ENCODE measurements at places on chromosomes 3 and 15.
A peak's percentile ranks its signal among the peaks of the same experiment; 100 is the strongest.

- peak; percentile 58 for DNase-seq
These were observed 152.2 kb downstream of the ALCAM start for GRCh38 chr3:105518806-105519418.

DNA sequence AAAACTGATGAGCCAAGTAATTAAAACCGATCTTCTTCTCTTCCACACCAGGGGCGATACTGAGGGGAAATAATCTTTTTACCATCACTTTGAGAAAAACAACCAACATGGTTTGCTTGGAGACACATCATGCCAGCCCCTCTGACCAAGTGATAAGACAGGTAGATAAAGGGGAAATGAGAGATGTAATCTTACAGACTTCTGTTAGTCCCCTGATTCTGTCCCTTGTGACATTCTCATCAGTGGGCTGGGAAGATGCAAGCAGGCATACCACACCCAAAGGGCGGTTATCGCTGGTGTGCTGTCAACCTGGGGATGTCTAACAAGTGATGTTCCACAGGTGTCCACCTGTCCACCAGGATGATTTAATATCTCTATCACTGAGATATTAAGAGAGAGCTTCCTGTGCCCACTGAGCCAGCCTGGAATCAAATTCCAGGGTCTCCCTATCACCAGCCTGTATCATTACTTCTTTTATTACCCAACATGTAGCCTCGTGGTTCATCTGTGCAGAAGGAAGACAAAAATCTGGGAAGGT, 315.0 kb downstream of the FOXP1 start:
- no peak for DNase-seq

DNA sequence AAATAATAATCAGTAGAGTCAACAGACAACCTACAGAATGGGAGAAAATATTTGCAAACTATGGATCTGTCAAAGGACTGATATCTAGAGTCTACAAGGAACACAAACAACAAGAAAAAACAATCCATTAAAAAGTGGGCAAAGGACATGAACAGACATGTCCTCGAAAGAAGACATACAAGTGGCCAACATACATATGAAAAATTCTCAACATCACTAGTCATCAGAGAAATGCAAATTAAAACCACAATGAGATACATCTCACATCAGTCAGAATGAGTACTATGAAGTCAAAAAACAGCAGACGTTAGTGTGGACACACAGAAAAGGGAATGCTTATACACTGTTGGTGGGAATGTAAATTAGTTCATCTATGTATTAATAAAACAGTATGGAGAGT, 33.7 kb downstream of the SLC2A2 start:
- DNase-seq: no peak

GRCh38 chr3:43505351-43505750, 116.5 kb downstream of the ANO10 start:
- no peak for DNase-seq

DNA sequence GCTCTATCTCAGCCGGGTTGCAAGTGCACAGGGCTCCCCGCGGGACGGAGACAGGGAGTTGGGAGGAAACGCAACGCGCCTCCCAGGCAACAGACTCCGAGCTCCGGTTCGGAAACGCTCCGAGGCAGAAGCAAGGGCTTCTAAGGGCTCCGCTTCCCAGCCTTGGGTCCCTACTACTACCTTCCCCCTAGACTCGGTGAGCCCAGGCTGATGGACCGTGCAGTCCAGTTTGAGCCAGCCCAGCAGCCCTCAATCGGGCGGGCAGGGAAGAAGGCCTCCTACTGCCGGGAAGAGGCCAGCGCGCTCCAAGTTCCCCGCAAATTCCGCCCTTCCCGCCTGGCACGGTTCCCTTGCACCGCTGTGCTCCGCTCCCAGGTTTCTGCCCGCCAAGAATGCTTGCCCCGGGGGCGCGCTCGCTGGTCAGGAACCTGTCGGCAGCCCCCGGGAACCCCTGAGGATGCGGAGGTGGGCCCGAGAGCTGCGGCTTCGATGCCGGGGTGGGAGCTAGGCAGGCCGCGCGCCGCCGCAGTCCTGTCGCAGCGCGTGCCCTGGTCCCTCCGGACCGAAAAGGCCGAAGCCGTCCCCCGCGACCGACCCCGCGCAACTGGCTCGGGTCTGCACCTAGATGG, 728 bp downstream of the TRANK1 start:
- peak; percentile 40 for DNase-seq

DNA sequence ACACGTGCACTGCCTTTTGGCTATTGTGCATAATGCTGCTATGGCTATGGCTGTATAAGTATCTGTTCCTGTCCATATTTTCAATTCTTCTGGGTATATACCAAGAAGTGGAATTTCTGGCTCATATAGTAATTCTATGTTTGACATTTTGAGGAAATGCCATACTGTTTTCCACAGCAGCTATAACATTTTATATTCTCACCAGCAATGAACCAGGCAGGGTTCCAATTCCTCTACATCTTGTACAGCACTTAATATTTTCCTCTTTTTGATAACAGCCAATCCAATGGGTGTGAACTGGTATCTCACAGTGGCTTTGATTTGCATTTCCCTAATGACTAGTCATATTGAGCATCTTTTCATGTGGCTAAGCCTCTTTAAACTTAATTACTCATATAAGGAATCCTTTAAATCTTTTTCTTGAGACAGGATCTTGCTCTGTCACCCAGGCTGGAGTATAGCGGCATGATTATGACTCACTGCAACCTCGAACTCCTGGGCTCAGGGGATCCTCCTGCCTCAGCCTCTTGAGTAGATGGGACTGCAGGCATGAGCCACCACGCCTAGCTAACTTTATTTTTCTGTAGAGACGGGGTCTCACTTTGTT, 38.1 kb upstream of the IGDCC4 start:
- DNase-seq: no peak

All from NCI-H2029 (cell line).